ENCODE measurements at places on chromosomes 4 and X.

DNA sequence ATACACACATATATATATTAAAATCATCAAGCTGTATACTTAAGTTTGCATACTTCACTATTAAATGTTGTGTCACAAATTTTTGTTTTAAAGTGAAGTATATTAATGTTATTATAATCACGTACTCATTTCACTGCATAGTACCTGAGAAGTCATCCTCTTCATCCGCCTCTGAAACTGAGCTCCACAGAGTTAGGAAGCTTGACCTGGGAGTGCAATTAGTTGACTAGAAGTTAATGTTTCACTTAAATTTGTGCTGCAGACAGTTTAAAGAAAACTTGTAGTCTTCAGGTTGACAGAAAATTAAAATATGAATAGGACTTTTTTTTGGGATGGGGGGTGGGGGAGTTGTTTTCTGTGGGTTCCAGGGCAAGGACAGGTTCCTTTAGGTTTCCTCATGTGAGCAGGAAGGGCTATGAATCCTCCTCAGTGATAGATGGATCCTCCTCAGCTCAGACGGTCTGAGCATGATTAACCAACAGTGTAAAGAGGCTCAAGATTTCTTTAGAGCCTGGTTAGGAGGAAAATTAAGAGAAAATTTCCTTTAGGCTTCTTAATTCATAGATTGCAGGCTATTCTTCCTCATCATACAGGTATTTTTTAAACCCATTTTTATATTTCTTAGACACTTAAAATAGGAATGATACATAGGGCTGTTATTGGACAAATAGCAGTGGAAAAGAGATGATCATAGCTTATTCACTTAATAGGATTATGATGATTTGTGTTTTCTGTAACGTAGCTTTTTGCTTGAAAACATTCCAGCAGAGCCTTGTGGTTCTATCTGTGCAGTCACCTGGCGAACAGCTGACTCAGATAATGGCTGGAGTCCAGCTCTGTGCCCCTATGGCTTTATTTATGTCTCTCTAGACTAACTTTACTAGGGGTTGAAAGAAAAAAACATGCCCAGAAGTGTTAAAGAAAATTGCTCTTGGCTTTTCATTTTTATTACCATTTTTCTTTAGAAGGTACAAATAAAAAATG lies 102.7 kb downstream of the SLC4A4 start:
- no peak for DNase-seq

- no peak for DNase-seq
These were observed 70.9 kb upstream of the ENPP6 start for GRCh38 chr4:184288451-184289178.

DNA sequence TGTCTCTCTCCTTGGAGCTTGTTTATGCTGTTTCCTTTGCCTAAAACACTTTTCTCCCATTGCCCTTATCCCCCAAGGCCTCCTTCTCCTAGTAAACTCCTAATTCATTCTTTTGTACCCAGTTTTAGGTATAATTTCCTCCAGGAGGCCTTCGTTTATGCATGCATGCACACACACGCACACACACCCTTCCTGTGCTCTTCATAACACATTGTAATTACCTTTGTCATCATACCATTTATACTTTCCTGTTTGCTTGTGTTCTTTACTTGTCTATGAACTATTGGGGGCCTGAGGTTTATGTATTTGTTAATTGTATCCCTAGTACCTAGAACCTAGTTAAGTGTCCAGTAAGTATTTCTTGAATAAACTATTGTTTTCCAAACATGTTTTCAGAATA lies 45.5 kb downstream of the XIAP start:
- DNase-seq = no peak

- DNase-seq = no peak
These were observed 7.3 kb upstream of the DTHD1 start for GRCh38 chr4:36274158-36274557.

DNA sequence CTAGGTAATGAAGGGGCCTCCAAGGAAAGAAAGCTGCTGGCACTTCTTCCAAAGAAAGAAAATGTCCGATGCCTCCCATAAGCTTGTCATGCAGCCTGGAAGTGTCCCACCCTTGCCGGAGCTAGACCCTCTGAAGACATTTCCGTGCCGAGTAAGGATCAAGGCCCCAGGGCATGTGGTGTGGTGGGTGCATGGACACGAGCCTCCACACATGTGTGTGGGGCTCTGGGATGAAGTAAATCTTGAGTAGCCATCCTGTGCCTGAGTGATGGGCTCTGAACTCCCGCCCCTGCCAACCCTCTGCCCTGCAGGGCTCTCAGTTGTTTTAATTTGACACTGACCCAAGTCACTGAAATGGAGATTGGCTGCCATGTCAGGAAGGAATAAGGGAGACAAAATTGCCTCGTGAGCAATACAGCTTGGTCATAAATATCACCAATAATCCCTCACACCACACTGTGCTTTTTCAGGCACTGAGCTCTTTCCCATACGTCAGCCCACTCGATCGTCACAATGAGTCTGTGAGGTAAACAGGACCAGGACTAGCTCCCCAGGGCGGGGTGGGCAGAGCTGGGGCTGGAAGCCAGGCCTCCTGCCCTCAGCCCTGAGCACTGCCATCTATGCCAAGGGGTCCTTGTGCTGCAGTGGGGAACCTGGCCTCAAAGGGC lies 24.6 kb downstream of the CNGA2 start:
- DNase-seq = no peak

DNA sequence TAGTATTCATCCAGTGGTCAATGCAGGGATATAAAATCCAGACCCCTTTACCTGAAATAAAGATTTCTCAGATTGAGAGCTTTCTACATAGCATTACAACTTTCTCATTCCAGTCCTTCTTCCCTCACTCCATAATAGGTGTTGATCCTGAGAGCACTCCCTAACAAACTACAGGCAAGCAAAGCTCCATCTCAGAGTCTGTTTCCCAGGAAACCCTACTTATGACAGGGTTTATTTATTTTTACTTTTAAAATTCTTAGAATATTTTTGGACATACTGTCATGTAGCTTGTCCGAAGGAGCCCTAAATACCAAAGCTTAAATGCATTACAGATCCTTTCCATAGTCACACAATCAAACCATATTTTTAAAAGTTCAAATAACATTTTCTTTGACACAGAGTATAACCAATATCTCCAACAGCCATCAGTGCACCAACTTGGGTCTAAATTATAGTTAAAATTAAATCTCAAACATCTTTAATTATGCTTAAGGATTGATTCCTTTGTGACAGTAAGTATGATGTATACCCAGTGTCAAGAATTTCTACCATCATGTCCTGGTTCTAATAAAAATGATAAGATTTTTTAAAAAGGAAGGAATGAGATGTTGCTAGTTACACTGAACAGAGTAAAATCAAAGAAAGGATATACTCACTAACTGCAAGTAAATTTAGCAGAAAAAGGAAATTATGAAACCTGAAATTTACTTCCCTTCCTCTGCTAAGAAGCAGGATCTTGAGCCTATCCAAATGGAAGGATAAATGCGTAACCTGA lies 580.4 kb upstream of the ADGRL3 start:
- no peak for DNase-seq

DNA sequence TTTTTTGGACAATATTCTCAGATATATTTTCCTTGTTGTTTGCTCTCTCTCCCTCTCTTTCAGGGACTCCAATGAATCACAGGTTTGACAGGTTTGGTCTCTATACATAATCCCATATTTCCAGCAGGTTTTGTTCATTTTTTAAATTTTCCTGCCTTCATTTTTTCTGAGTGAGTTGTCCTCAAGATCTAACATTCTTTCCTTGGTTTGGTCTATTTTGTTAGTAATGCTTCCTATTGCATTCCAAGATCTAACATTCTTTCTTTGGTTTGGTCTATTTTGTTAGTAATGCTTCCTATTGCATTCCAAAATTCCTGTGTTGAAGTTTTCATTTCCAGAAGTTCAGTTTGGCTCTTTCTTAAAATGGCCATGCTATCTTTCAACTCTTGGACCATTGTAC lies 45.3 kb upstream of the ZMAT1 start:
- no peak for DNase-seq

All from NCI-H1694 (cell line).